H4 (cell line): ENCODE measurements at places on chromosomes 13 and 19. TPM values are rescaled to one million over a fixed set of nuclear protein-coding genes. Genes with fewer than 3 reads are reported as not detected.

GRCh38 chr19:17580470-17581144 lies 25.2 kb downstream of the COLGALT1 start:
- no peak for DNase-seq

DNA sequence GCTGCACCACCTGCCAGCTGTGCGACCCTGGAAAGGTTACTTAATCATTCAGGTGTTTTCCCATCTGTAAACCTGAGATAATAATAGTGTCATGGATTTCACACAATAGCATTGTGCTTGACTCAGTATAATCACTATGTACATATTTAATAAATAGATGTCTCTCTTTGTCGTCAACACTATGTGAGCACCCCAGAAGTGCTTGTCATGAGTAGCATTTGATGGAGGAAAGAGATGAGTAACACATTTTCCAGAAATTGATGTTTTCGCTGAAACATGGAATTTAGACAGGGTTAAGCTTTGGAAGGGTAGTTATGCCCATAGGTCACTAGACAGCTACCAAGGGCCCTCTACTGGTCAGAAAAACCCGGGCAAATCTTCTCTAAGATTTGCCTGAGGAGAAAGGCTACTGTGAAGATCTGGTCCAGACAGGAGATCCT lies 9.5 kb upstream of the MBNL2 start:
- no peak for DNase-seq

DNA sequence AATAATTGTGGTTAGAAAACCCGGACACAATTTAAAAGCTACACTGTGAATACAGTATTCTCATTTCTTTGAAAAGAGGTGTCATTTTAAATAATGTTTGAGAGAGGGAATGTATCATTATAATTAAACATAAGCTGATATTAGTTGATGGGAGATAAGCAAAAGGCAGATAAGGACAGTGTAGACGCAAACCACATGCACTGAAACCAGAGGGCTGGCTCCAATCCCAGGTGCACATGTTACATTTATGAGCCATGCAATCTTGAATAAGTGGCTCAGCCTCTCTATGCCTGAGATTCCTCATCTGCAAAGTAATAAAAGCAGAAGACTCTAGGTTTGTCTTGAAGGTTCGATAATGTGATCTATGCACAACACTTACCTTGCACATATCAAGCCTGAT lies 238.7 kb downstream of the EFNB2 start:
- no peak for DNase-seq

NAPSA gene
- 0.99 TPM in 1 of 2 replicates, not detected in the other for total RNA-seq

ZSCAN22 gene
- total RNA-seq: 2.6 and 2.8 TPM in 2 replicates
